CD4-positive, alpha-beta T cell treated with Interleukin-12 subunit alpha and Interleukin-12 subunit beta, for 1 hour (primary cell): ENCODE measurements at places on chromosomes 1 and 21.

- no peak for DNase-seq
Measured at GRCh38 chr1:204435381-204435831, 23.8 kb upstream of the PPP1R15B start.

- no peak for DNase-seq
Measured at GRCh38 chr21:45408801-45409261, 3.9 kb downstream of the COL18A1 start.

GRCh38 chr1:173208868-173209267 is 1.7 kb upstream of the TNFSF4 start:
- DNase-seq, result no peak

- peak; percentile 21 for DNase-seq
Measured at GRCh38 chr1:211738691-211739301, 63.4 kb upstream of the NEK2 start.

GRCh38 chr21:29224006-29224405 is 74.7 kb upstream of the BACH1 start:
- DNase-seq, result no peak

DNA sequence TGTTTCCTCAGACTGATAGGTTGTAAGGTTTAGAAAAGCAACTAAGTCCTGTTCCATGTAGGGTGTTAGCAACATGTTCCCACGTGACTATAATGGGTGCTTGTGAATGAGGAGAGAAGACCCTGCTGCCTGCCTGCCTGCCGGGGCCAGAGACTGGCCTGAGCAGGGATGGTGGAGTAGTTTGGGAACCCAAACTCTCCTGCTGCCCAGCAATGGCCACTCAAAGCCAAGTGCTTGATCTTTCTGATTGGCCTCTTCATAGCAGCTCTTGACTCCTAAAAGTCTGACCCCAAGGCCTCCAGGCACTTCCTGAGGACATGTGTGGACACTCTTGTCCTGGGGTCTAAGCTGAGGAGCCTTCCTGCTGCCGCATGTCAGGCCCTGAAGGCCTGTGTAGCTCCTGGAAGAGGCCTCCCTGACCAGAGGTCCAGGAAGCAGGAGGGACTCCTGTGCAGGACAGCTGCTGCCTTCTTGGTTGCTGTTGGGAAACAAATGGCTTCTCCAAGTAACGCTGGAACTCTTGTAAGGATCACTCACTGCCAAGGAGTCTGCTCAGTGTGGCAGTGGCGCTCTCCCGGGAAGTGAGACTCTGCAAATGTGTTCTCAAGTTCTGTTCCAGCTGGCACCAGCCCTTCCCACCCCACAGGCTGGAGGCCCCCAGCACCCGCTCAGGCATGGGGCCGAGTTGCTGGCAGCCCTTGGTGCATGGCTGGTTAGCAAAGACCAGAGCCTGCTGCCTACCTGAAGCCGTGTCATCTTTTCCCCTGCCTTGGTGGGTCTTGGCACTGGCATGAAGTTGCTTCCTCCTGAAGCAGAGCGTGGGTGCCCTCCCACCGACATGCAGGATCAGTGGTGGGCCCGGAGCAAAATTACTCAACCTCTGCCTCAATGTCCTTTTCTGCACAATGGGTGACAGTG is 35.5 kb downstream of the MAN1C1 start:
- no peak for DNase-seq

DNA sequence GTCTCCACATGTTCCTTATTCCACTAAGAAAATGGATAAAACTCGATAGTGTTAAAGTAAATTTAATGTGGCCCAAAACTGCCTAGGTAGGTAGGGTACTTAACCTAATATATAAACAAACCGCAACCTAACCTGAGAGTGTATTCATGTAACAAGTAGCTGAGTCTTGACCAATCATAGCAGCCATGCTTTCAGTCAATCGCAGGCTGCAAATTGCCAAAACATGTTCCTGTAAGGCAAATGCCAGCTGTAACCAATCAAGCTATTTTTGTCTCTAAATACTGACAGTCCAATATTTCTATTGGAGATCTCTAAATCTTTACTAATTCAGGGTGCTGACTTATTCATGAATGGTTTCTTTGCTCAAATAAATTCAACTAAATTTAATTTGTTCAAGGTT is 3.1 kb upstream of the HMGCS2 start:
- DNase-seq, result no peak

GRCh38 chr1:10519016-10519417 is 44.3 kb downstream of the PEX14 start:
- DNase-seq, result no peak

GRCh38 chr1:39380036-39380435 is 111.4 kb upstream of the BMP8A start:
- DNase-seq, result no peak
